Activated CD8-positive, alpha-beta memory T cell treated with anti-CD3 and anti-CD28 coated beads for 4 hours (primary cell): ENCODE measurements at places on chromosomes 13 and 19.

- no peak for DNase-seq
Measured at GRCh38 chr13:105969761-105970160, 565.7 kb downstream of the EFNB2 start.

DNA sequence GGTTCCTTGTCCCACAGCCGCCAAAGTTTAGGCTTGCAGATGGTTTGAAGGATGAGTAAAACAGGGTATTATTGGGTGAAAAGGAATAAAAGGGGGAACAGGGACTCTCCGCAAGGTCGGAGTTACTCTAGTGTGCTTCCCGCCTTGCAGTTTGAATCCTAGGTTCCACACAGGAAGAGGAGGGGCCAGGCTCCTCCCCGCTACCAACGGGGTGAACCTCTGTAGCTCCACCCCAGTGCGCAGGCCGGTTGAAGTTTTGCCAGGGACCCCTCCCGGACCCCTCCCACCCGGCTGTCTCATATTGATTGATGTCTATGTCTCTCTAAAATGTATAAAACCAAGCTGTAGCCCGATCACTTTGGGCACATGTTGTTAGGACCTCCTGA, 11.6 kb upstream of the GTF2F2 start:
- DNase-seq, result no peak

DNA sequence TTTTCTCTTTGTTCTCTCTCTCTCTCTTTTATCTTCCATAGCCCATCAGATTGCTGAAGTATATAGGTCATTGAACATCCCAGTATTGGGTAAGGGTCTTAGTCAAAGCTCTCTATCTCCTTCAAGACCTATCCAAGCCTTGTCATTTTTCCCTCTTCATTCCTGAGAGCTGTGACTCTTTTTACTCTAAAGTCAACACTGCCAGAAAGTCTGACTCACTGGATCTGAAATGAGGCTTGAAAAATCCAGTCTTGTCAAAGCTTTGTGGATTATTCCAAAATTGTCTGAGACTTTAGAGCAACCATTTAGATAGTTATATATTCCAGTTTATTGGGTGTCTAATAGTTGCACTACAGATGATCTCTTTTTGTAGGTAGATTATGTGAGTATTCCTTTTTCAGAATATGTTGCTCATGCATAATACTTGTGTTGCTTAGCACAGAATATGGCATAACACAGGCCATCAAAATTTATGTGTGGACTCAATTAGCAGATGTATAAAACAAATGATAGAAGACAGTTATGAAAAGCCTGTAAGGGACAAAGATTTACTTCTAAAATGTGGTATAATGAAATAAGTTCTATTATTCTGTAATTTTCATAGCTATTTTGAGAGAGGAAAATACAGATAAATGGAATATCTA, 389.3 kb upstream of the PCDH9 start:
- no peak for DNase-seq

- DNase-seq, result no peak
Measured at GRCh38 chr13:51444922-51445321, 7.9 kb downstream of the INTS6 start.

GRCh38 chr13:26539738-26540292, 17.7 kb upstream of the WASF3 start:
- no peak for DNase-seq
